B cell (primary cell): ENCODE measurements at places on chromosomes 7 and 10. TPM values are rescaled to one million over a fixed set of nuclear protein-coding genes. Genes with fewer than 3 reads are reported as not detected.

DNA sequence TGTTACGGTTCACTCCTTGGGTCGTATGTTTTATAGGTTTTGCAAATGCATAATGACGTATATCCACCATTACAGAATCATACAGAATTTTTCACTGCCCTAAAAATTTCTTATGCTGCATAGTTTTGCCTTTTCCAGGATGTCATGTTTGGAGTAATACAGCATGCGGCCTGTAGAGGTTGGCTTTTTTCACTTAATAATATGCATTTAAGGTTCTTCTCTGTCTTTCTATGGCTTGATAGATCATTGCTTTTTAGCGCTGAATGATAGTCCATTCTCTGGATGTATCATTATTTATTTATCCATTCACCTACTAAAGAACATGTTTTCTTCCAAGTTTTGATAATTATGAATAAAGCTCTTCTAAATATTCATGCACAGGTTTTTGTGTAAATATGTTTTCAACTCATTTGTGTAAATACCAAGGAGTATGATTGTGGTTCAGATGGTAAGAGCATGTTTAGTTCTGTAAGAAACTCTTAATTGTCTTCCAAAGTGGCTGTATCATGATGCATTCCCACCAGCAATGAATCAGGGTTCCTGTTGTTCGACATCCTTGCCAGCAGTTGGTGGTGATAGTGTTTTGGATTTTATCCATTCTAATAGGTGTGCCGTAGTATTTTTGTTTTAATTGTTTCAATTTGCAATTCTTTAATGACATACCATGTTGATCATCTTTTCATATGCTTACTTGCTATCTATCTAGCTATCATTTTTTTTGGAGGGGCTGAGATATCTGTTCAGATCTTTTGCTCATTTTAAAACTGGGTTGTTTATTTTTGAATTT lies 531.2 kb upstream of the GHITM start:
- H3K27ac ChIP-seq: no peak overlapping the region
- no peaks in the 10 kb centered on the region for H3K36me3 ChIP-seq
- no peak for DNase-seq

GRCh38 chr10:91345716-91346115 lies 64.4 kb upstream of the HECTD2 start:
- DNase-seq: no peak
- no peak overlapping the region for H3K4me3 ChIP-seq

GRCh38 chr7:45692031-45692430 lies 117.9 kb downstream of the ADCY1 start:
- H3K36me3 ChIP-seq: no peaks in the 10 kb centered on the region
- no peak overlapping the region for H3K4me3 ChIP-seq
- DNase-seq: no peak
- no peak overlapping the region for H3K27ac ChIP-seq

DNA sequence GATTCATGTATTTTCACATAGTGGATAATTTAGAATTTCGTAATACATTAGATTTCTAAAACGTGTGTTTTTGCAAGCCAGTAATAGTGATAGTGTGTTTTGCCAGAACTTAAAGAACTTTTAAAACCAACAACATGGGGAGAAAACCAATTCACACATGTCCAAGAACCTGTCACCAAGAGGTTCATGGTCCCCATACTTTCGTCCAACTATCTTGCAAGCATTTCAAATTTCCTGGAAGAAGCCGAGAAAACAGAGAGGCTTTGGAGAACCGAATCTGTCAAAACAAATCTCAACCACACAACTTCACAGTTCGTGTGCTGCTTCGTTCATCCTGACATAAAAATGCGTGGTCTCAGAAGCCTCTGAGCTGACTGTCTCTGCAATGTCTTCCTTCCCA lies 31.9 kb downstream of the GFRA1 start:
- H3K27ac ChIP-seq: no peak overlapping the region
- no peaks in the 10 kb centered on the region for H3K36me3 ChIP-seq
- no peak overlapping the region for H3K4me3 ChIP-seq
- DNase-seq: no peak
- H3K27me3 ChIP-seq: no peaks in the 10 kb centered on the region
- H3K4me1 ChIP-seq: no peaks in the 10 kb centered on the region

DNA sequence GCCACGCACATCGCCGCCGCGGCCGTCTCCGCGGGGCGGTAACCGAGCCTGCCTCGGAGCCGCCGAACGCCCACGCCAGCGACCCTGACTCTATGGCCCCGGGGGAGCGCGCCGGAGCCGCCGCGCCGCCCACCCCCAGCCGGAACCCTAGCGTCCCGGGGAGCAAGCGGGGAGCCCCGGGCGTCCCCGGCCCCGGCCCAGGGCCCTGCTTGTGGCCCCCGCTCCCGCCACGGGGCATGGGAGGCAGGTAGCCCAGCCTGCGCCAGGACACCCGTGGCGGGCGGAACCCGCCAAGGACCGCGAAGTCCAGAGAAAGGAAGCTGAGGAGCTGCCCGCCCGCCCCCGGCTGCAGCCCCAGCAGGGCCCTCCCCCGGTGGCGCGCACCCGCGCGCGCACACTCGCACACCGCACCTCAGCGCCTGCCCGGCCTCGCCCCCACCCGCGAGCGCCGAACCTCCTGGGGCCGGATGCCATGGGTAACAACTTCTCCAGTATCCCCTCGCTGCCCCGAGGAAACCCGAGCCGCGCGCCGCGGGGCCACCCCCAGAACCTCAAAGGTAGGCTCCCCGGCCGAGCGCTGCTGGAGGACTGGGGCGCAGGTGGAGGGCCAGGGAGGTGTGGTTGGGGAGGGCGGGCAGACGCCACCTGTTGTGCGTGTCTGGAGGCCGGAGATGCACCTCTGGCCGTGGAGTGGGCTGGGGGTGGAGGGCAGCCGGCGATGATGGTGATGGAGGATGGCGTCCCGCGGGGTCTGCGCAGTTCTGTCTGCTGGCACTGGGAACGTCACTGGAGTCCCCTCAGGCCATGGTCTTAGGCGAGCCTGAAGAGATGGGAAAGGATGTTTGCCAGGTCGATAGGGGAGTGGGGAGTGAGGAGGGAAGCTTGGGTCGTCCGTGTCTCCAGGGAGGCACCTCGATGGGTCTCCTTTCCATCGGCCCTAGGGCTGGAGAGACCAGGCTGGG lies 692 bp downstream of the NEURL1 start:
- H3K36me3 ChIP-seq: no peaks in the 10 kb centered on the region
- H3K4me3 ChIP-seq: peak overlapping the region; percentile 19
- H3K4me1 ChIP-seq: peaks cover 25% of the 10 kb centered on the region
- no peak overlapping the region for H3K27ac ChIP-seq
- DNase-seq: peak; percentile 49

- H3K27ac ChIP-seq: peak overlapping the region; percentile 57
- DNase-seq: peak; percentile 74
- H3K36me3 ChIP-seq: no peaks in the 10 kb centered on the region
- peak overlapping the region; percentile 8 for H3K4me3 ChIP-seq
- H3K27me3 ChIP-seq: no peaks in the 10 kb centered on the region
- H3K4me1 ChIP-seq: peaks cover 25% of the 10 kb centered on the region
Measured at GRCh38 chr7:115410972-115411686, 489.2 kb downstream of the MDFIC start.

LRRD1 gene
- total RNA-seq: 0.15 and 0.17 TPM in 2 replicates

WBP1L gene
- 43.2 and 44.3 TPM in 2 replicates for total RNA-seq
